ENCODE measurements at places on chromosomes 3 and 15. TPM values are rescaled to one million over a fixed set of nuclear protein-coding genes. Genes with fewer than 3 reads are reported as not detected.
A peak's percentile ranks its signal among the peaks of the same experiment; 100 is the strongest.

Gene ACAA1
- polyA plus RNA-seq = 76.4 TPM

DNA sequence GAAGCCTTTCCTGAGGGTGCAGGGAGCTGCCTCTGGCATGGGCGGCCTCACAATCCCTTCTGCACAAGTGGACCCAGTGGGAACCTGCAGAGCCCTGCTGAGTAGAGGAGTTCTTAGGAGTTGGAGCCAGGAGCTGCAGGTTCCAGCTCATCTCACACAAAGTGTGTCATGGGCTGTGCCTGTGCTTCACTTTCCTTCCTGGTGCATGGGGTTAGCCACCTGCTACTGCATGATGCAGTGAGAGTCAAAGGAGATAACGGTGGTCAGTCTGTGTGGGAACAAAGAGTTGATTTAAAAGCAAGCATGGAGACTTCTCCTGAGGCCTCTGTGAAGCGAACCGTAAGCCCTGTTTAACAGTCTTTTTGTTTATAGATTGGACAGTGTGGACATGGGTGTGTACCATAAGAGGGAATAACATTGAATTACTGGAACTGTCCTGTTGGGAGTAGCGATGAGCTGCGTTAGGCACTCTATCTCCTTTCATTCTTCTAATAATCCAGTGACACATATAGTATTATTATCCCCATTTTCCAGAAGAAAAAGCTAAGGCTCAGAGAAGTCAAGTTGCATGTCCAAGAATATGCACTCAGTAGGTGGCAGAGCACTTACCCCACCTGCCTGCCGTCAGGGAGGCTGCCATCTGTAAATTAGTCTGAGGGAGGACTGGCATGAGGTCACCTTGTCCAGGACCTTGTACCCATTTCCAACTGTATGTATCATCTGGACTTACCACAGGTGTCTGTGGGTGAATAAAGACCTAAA lies 68.7 kb upstream of the PRR23C start:
- no peak for DNase-seq

GRCh38 chr3:42654331-42655201 lies 1.1 kb downstream of the ZBTB47 start:
- DNase-seq = peak; percentile 56

- no peak for DNase-seq
Measured at GRCh38 chr3:22609139-22609538, 594.0 kb upstream of the UBE2E2 start.

Gene TGM5
- not detected for polyA plus RNA-seq

All from heart right ventricle (tissue), 16 donors.